Hematopoietic multipotent progenitor cell treated with erythropoietin and hydrocortisone succinate and interleukin-3 and kit ligand, for 15 days (in vitro differentiated cells): ENCODE measurements at places on chromosomes 13 and 19.

- no peak for DNase-seq
Observed at GRCh38 chr13:43953370-43953769, 73.7 kb downstream of the LACC1 start.

DNA sequence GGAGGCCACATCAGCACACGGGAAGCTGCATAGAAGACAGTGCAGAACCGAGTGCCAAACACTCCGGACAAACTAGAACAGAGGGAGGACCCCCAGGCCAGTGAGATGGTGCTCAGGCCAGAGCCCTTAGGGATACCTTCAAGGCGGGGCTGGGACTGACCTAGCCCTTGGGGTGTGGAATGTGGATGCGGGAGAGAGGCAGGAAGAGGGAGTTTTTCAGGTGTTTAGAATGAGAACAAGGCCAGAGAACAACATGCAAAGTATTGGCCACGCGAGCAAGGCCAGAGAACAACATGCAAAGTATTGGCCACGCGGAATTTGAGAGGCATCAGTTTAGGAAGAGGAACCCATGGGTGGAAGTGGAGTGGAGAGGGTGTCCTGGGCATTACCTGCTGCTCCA is 65.1 kb upstream of the ATP12A start:
- no peak for DNase-seq

- DNase-seq = no peak
Observed at GRCh38 chr13:102993348-102993747, 72.9 kb downstream of the SLC10A2 start.

DNA sequence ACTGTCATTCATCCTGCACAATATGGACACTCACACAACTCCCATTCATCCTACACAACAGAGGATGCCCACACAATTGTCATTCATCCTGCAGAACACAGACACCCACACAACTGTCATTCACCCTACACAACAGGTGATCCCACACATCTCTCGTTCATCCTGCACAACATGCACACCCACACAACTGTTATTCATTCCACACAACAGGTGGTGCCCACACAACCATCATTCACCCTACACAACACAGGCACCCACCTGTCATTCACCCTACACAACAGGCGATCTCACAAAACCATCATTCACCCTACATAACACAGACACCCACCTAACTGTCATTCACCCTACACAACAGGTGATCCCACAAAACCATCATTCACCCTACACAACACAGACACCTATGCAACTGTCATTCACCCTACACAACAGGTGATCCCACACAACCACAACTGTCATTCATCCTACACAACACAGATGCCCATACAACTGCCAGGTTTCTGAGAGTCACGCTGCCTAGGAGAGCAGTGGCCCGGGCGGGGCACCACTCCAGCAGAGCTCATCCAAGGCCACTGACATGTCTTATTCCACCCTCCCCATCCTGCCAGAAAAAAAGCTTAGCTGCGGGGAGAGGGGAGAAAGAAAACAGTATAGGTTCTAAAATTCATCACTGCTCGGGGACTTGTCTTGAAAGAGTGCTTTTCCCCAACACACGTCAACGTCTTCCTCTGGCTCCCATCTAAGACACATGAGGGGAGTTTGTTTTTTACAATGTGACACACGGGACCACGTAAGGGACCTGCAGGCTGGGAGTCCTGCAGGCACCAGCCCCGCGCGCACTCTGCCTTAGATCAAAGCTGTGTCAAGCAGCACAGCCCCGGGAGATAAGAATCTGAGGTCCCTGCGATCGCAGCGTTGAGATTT is 44.0 kb downstream of the KLF2 start:
- no peak for DNase-seq

DNA sequence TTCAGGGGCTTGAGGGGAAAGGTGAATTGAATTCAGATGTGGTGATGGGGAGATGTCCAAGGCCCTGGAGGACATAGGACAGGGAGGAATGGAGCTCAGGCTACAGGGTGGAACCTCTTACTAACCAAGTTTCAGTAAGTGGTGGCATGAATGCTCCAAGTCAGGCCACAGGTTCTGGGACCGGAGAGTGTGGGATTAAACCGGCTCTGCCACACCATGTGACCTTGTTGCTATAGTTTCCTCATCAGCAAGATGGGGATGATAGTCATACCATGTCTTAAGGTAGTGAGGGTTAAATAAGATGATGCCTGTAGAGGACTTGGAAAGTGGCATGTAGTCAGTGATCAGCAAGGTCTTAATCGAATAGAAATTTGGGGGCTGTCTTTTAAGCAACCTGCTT is 16.3 kb downstream of the GPR183 start:
- DNase-seq = no peak

DNA sequence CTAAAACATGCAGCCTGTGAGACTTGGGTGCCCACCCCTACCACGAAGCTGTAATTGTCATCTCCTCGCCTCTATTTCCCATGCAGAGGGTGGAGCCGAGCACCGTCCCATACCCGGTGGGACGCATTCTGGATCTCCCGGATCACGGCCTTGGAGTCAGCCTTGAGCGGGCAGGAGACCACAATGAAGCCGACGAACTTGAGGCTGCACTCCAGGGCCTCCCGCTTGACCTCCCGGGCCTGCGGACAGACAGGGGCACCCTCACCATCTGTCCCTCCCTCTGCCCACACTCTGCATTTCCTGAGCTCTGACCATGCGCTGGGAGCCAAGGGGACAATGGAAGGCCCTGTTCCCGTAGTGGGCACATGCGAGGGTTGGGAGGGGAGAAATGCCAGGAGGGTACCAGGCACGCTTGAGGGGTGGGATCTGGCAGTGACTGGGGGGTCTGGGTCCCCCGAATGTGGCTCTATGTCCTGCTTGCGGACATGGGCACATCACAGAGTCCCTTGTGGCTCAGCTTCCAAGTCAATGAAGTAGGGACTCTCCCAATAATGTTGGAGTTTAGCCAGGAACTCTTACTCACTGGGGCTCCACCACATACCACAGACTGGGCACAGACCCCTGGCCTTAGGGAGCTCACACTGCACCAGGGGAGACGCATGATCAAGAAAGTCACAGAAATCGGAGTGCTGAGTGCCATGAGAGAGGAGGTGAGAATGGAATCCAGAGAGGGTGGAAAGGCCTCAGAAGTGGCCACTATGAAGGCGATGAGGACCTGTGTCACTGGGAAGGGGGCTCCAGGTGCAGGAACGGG is 9.2 kb upstream of the GMIP start:
- DNase-seq = no peak

DNA sequence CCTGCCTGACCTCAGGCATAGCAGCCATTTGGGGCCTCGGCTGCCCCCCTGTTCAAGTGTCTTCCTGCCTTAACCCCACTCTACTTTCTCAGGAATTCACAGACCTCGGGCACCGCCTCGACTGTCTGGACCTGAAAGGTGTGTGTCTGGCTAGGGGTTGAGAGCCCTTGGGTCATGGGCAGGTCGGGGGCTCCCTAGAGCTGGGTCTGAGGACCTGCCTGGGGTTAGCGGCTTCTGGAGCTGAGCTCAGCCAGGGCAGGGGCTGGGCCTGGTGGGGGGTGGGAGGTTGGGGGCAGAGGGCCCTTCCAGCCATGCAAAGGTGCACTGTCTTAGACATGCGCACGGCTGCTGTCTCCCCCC is 20.7 kb downstream of the NKPD1 start:
- DNase-seq = no peak

DNA sequence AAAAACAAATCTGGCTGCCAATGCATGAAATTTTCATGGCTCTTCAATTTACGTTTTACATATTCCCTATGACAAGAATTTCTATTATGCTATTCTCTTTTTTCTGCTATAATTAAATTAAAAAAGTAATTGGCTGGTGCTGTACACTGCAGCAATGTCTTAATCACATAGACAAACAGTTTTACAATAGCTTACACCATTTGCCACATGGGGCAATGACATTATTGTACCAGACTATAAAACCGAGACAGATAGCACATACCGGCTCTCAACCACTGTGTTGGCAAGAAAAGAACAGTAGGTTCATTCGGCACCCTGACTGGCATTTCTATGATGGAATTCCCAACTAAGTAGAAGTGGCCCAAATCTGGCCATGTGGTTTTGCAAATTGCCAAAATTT is 67.7 kb downstream of the DACH1 start:
- no peak for DNase-seq

DNA sequence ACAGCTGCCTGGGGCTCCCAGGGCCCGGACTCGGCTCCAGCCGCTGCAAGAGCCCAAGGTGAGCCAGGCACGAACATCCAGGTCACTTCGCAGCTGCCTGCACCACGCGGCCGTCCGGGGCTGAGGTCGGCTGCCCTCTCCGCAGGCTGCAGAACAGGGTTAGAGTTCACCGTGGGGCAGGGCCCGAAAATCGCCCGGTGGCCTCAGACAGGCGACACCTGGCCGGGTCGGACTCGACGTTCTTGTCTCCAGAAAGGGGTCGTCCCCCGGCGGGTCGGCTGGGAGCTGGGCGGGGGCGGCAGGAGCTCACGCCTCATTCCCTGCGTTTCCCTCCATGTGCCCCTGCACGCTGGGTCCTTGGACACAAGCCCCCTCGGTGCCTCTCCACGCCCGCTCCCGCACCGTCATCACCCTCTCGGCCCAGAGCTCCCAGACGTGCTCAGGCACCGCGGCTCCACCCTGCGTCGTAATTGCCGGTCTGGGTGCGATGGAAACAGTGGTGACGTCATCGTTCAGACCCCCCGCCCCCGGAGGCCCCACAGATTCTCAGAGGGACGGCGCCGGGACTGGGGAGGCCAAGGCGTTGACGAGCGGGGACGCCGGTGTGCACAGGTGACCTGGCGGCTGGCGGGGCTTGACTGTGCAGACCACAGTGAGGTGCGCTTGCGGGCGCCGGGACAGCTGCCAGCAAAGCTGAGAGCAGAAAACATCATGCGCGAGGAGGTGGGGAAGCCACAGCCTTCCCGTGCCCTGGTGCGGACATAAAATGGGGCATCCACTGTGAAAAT is 4.0 kb upstream of the GRIN3B start:
- no peak for DNase-seq

GRCh38 chr19:7734220-7735203 is 2.6 kb upstream of the CLEC4G start:
- DNase-seq = no peak

DNA sequence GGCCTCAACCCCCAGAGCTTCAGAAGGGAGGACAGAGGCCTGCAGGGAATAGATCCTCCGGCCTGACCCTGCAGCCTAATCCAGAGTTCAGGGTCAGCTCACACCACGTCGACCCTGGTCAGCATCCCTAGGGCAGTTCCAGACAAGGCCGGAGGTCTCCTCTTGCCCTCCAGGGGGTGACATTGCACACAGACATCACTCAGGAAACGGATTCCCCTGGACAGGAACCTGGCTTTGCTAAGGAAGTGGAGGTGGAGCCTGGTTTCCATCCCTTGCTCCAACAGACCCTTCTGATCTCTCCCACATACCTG is 969 bp upstream of the CEACAM5 start:
- no peak for DNase-seq

- peak; percentile 51 for DNase-seq
Observed at GRCh38 chr19:18044825-18045304, 36.9 kb downstream of the ARRDC2 start.

DNA sequence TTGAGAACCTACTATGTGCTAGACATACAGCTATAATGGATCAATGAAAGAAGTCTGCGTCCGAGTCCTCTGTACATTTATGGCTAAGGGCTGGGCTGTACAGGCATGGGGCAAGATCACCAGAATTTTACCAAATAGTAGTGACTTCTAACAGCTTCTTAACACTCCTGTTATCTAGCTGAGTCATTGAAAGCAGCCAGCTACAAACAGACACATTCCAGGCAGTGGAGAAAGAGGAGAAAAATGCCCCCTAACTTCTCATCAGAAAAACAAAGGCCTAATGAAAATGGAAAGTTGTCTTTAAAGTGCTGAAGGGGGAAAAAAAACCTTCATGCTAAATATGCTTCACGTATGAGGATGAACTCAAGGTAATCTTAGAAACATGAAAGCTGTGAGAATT is 14.3 kb upstream of the ZNF667 start:
- DNase-seq = no peak

DNA sequence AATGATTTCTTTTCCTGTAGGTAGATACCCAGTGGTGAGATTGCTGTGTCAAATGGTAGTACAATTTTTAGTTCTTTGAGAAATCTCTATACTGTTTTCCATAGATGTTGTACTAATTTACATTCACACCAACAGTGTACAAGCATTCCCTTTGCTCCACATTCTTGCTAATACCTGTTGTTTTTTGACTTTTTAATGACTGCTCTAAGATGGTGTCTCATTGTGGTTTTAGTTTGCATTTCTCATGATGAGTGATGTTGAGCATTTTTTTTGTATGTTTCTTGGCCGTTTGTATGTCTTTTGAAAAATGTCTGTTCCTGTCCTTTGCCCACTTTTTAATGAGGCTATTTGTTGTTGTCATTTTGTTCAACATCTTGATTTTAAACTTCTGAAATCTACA is 103.3 kb downstream of the DGKH start:
- no peak for DNase-seq
